ENCODE measurements at places on chromosomes 2 and 18.

GRCh38 chr2:10267551-10268465 is 34.9 kb upstream of the HPCAL1 start:
- no peak for DNase-seq

GRCh38 chr2:134087371-134087921 is 166.4 kb upstream of the MGAT5 start:
- DNase-seq = no peak

DNA sequence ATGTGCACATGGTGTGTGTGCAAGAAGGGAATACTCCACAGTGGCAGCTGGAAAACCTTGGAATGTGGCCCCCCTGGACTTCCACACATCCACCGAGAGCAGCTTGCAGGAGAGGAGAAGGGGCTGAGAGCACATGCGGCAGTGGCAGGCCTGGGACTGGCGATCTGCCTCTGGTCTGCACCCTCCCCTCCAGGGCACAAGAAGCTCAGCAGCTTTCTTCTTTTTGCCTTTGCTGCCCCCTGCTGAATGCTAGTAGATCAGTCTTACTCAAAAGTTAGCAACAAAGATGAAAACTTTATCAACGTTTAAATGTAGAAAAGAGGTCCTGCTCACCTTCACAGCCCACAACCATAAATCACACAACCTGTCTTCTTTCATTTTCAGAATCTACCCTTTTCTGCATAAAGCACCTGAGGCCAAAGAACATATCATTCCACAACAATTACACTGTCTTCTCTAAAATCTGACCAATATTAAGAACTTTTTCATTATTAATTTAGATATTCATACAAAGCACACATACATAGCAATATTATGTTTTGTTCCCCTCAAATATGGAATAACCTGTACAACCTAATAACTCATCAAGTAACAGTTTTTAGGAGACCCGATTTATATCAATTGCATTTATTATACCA is 34.6 kb downstream of the TGFBRAP1 start:
- DNase-seq = peak; percentile 44

DNA sequence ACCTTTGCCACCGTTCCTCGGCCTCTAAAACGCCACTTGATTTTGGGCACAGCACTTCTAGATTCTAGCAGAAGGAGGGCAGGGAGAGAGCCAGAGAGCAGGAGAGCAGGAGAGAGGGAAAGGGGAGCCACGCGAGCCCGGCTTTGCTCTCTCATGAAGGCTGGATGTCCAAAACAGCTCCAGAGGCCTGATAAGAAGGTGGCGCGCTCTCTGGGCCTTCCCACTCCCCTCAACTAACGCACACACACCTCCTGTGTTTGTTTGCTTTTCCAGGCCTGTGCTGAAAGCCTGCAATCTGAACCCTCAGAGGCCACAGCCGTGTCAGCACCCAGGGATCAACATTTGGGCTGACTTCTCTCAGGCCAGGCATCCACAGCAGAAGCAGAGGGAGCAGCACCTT is 184.8 kb upstream of the SOX11 start:
- DNase-seq = no peak

- DNase-seq = no peak
Measured at GRCh38 chr2:118604811-118605210, 242.6 kb downstream of the EN1 start.

- DNase-seq = peak; percentile 55
Measured at GRCh38 chr2:1052771-1053191, 102.1 kb downstream of the SNTG2 start.

- no peak for DNase-seq
Measured at GRCh38 chr2:74524005-74524404, 2.0 kb downstream of the DQX1 start.

GRCh38 chr2:99880964-99881294 is 261.5 kb downstream of the AFF3 start:
- no peak for DNase-seq

- DNase-seq = no peak
Measured at GRCh38 chr2:41944220-41944880, 103.5 kb upstream of the PKDCC start.

DNA sequence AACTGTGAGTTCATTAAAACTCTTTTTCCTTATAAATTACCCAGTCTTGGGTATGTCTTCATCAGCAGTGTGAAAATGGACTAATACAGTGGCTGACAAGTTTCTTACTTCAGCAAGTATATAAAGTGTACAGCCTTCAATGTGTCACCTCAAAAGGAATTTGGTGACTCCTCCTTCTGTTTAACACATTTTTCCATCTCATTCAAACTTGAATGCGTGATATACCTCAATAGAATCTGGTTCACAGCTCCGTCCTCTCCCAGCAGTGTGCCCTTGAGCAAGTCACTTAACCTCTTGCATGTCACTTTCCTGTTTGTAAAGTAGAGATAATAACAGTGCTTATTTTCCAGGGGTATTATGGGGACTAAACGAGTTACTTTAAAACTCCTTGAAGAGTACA is 159.6 kb downstream of the CCBE1 start:
- DNase-seq = no peak

DNA sequence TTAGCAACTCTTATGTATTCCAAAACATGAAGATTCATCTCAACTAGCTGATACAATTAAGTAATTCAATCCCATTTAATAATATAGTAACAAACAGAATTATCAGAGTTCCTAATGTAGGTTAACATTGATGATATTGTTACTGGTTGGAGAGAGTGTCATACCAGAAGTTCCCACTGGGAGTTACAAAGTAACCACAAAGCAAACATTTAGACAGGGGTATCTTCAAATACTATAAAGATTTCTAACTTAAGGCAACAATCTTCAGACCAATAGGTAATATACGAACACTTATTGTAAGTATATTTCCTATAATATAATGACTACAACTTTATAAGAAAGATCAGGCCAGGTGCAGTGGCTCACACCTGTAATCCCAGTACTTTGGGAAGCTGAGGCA is 1372.9 kb upstream of the PIK3C3 start:
- DNase-seq = no peak

GRCh38 chr2:240708457-240708856 is 16.8 kb downstream of the AQP12A start:
- DNase-seq = no peak

DNA sequence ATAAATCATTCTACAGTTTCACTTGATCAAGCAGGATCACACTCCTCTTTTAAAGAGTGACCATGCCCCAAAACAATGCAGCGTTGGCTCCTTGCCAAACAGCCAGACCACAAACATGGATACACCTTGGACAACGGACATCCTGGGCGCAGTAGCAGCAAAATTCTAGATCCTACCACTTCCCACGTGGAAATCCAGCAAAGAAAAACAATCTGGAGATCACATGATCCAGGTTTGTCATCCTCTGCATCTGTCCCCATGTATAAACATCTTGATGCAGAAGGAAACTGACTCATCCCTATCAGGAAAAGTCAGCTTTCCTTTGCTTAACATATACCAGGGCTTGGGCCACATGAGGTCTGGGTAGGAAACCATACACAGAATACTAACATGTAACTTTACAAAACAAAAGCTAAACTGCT is 53.1 kb downstream of the ZNF521 start:
- peak; percentile 59 for DNase-seq

DNA sequence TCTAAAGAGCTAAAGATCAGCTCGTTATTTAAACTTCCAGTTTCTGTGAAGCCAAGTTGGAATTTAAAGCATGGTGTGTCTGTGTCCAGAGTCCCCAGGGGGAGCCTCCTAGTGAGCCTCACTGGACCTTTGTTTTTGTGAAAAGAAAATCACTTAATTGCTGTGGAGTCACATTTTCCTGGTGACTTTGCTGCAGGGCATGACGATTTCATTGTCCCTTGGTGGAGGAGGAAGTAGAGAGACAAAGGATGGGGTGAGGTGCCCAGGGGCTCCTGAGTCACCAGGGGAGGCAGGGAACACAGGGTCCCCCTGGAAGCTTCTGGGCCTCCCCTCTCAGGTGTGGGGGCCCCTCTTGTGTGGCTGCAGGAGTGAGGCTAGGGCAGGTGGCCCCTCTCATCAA is 19.7 kb downstream of the ATP6V1C2 start:
- no peak for DNase-seq

- DNase-seq = no peak
Measured at GRCh38 chr2:128409326-128410034, 90.8 kb upstream of the HS6ST1 start.

DNA sequence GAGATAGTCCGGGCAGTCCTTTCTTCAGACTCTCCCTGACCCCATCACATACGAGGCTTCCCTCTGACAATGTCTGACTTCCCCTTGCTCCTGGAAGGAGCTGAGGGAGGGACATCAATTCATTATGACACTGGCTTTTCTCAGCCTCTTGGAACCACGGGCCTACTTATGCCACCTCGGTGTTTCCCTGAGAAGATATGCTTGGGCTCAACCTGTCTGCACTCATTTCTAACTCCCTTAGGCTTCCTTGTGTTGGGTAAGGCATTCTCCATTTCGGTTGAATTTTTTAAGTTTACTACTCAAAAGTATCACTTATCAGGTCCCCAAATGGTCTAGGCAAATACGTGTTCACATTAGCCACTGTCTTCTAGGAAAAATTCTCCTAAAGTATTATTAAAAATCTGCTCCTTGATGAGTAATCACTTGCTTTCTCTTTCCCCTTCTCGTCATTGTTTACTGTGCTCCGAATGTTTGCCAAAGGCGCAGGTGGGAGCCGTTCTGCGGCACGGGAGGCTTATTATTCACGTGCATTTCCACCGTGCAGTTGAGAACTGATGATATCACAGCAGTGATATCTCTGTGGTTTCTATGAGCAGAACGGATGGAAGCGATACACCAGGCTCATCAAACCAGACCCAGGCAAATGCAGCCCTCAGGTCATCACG is 33.1 kb downstream of the ARL4C start:
- DNase-seq = no peak

GRCh38 chr2:212949786-212950185 is 201.6 kb downstream of the IKZF2 start:
- DNase-seq = no peak

DNA sequence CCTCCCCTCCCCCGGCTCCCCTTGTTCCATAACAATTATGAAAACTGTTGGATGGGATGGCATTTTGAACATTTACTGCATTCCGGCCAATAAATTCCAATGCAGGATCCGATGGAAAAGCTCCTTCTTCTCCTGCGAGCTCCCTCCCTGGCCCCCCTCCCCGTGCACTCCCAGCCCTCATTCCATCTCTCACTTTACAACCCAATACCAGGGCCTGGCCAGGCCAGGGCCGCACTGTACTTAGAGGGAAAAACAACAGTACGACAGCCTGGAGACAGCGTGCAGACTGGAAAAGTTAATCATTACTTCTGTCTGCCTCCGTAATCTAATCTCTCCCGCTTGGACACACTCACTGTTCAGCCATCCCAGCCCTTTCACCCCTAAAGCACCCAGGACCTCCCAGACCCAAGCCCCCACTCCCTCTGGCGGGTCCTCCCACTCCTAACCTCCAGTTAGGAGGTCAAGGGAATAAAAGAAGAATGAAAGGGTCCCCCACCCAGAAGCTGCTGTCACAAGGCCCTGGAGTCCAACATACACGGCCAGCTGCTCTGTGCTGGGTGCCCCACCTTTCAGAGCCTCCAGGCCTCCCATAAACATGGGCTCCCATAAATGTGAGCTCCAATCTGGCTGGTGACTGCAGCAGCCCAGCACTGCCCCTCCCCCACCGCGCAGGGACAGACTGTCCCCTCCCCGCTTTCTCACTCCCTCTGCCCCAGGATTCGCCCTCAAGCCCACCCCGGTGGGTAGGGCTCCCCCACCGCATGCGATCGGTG is 20.6 kb downstream of the SMAD7 start:
- peak; percentile 83 for DNase-seq

GRCh38 chr2:124874219-124874618 is 849.1 kb downstream of the CNTNAP5 start:
- no peak for DNase-seq

DNA sequence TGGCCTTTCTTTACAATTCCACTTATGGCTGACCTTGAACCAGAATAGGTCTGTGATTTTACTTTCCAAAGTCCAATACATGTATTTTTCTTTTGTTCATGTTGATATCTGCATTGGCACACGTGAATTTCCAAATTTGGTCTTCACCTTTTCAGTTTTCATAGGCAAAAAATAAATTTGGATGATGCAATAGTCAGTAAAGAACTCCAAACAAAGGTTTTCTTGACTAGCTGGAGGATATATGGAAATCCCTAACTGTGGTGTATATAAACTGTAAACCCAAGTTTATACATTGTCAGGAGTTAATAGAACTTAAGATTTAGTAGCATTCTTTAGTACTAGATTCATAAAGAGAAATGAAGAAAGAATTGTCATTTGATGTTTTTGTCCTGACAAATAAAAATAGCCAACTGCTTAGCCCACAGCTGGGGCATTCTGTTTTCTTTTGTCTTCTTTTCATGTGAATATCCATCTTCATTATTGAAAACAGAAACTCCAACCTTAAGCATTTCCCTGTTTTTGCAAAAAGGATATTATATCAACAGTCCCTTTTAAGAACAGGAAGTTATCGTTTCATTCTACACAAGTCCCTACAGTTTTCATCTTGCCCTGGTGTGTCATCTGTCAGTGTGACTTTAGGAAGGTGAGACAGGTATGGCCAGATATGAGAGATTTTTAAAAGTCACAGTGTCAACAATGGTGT is 132.9 kb downstream of the BCL2 start:
- DNase-seq = no peak

- DNase-seq = no peak
Measured at GRCh38 chr2:118670276-118670675, 177.2 kb downstream of the EN1 start.

DNA sequence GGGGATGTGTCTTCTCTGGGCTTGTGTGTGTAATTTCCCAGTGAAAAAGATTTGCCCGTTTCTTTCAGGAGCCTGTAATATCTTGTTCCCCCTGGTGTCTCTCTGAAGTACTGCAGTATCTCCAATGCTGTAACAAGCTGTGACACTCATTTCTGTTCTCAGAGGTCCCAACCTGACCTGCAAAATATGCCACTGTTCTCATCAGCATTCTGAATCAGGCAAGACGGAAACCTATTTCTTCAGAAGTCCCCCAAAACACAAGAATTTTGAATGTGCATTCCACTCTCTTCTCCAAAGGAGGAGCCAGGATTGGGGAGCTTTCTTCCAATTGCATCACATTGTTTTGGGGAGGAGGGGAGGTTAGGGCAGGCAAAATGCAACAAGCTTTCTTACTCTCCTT is 77.0 kb upstream of the CNGA3 start:
- DNase-seq = peak; percentile 31

- no peak for DNase-seq
Measured at GRCh38 chr2:227834916-227835650, 21.4 kb downstream of the CCL20 start.

DNA sequence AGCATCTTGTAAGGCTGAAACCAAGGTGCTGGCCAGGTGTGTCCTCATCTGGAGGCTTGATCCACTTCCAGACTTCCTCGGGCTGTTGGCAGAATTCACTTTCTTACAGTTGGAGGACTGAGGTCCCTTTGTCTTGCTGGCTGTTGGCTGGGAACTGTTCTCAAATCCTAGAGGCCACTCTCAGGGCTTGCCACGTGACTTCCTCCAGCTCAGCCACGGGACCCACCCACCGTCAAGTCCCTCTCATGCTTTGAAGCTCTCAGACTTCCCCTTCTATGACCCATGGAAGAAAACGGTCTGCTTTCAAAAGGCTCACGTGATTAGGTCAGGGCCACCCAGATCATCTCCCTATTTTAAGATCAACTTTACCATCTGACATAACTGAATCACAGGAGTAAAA is 77.1 kb downstream of the SMAD4 start:
- no peak for DNase-seq

All from AG09309 (cell line).